B cell (primary cell): ENCODE measurements at places on chromosomes 1 and 21.

- no peak for DNase-seq
Observed at GRCh38 chr1:231074046-231074445, 34.0 kb upstream of the FAM89A start.

DNA sequence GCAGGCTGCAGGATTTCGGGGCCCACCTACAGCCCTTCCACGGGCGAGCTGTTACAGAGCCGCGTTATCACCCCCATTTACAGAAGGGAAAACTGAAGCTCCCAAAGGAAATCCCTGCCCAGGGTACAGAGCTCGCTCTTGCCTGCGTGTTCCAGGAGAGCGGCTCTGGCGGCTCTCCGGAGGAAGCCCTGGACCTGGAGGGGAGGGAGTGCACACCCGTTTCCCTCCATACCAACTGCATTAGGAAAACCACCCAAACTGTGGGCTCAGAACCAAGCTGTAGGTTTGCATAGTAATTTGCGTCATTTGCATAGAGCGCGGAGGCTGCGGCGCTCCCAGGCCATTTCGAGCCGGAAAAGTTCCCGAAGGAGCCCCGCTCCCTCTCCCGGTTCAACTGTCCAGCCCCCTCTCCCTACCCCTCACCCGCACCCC, 24.7 kb upstream of the ADGRB2 start:
- DNase-seq = peak; percentile 84

- DNase-seq = no peak
Observed at GRCh38 chr1:213066363-213066762, 15.3 kb downstream of the RPS6KC1 start.

DNA sequence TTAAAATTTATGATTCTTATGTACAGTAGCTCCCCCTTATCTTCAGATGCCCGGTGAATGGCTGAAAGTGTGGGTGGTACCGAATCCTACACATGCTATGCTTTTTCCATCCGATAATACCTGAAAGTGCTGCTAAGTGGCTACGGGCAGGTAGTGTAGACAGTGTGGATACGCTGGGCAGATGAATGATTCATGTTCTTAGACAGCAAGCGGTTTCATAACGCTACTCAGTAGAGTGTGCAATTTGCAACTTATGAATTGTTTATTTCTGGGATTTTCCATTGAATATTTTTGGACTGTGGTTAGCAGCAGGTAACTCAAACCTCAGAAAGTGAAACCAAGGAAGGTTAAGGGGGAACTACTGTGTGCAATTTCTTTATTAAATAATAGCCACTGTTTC, 7.5 kb downstream of the PCP4 start:
- no peak for DNase-seq

DNA sequence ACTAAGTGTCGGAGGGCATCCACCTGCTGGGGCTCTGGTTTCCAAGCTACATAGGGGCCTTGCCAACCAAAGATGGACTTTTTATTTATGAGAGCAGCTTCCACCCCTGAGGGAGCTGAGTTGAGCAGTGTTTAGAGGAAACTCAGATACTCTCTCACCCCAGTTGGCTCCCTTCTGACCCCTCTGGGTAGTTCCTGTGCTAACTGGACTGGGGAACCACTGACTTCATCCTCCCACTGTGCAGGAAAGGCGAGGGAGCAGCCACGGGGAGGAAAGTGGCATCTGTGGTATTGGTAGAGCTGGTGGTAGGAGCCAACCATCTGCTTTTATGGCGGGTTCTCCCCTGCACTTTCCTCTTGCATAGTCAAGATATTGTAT, 70.4 kb downstream of the MPZL1 start:
- no peak for DNase-seq

DNA sequence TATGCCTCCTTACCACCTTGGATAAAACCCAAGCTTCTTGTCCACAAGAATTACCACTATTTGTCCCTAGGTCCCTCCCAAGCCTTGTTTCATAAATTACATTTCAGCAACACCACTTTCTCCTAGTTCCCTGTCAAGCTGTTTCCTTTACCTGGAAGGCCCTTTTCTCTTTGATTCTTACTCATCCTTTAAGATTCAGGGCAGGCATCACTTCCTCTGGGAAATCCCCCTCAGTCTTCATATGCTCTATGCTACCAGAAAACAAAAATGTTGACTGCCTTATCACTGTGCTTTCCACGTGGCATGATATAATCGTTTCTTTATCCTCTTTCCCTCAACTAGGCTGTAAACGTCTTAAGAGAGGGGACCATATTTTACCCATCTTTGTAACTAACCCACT, 102.7 kb downstream of the LYST start:
- DNase-seq = peak; percentile 34

DNA sequence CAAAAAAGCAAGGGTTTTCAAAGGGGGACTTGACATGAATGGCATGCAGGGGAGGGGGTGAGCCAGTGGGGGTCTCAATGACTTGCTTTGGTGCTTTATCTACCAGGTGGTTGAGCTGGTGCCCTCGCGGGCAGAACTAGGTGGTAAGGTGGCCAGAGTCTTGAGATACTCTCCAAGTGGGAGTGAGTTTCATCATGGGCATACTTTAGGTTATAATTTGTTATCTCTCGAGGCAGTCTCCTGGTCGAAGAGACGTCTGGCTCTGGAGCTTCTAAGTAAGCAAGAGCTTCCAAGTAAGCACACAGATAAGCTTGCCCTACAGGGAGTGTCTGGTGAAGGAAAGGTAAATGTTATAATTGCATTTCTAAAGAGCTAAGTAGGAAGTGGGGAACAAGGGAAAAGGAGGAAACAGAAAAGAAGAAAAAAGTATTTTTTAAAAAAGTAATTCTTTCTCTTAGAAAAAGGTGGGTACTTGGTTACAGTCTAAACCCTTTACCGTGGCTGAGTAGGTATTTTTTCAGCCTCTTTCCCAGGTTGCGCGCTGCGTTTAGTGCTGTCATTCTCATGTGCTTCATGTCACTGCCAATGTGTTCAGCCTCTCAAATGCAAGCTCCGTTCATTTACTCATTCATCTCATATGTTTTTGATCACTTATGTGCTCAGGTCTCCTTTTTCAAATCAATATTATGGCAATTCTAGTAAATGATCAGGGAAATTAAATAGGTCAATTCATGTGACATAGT, 31.6 kb upstream of the DNAJC6 start:
- DNase-seq = no peak

DNA sequence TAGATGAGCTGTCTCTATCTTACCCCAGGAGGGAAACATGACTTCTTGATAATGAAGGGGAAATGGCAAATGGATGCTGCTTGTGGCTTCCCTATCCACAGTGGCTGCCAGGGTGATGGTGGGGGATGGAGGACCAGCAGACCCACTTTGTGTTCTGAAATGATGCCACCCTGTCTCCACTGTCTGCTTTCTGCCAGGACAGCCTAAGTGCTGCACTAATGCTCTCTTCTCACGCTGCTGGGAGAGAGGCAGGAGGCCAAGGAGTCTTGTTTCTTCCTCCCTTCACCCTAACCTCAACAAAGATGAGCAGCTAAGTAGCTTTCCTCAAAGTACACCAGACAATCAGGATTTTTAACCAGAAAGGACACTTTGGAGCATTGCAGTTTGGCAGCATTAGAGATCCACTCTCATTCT, 36.6 kb downstream of the XCL1 start:
- DNase-seq = no peak

- DNase-seq = no peak
Observed at GRCh38 chr1:236165238-236165981, 23.1 kb downstream of the GPR137B start.
